Endothelial cell of umbilical vein (primary cell): ENCODE measurements at places on chromosomes 16 and 17. TPM values are rescaled to one million over a fixed set of nuclear protein-coding genes. Genes with fewer than 3 reads are reported as not detected.
A peak's percentile ranks its signal among the peaks of the same experiment; 100 is the strongest.

DNA sequence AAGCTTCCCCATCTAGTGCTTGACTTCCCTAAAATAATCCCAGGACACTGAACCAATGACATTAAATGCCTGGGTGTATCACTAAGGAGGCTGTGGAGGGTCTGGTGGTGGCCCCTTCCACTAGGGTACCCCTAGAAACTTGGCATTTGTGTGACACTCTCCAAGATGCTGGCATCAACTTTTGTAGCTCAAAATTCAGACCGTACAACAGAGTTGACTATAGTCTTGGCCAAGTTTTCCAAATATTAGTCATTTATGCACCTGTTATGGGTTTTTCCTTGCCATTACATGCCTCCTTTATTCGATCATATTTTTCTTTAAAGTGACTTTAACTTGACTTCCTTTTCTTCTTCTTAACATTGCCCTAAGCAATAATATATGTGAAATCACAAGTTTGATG lies 124.8 kb upstream of the CACNG3 start:
- DNase-seq = no peak

GRCh38 chr17:65750631-65751115 lies 189.2 kb upstream of the AXIN2 start:
- DNase-seq = peak; percentile 62

GRCh38 chr17:40461732-40462342 lies 18.6 kb downstream of the IGFBP4 start:
- no peak for DNase-seq

- DNase-seq = no peak
Observed at GRCh38 chr17:17229416-17230384, 7.3 kb downstream of the FLCN start.

DNA sequence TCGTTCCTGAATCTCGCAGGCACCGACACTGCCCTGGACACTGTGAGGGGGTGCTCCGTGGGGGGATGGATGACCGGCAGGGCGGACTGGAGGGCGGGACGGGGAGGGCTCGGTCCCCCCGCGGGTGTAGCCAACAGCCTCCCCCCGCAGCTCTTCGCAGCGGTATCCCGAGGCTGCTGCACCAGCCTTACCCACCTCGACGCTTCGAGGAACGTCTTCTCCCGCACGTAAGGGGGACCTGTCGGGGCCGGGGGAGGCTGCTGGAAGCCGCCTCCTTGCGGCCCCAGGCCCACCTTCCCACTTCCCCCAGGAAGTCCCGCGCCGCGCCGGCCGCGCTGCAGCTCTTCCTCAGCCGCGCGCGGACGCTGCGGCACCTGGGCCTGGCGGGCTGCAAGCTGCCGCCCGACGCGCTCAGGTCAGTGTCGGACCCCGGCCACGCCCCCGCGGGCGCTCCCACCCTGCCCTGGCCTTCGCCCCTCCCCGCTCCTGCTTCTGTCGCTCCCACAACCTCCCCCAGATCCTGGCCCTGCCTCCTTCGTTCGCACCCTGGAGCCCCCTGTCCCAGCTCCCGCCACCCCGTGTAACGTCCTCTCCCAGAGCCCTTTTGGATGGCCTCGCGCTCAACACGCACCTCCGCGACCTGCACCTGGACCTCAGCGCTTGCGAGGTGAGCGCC lies 3.3 kb downstream of the CARMIL2 start:
- DNase-seq = no peak

DNA sequence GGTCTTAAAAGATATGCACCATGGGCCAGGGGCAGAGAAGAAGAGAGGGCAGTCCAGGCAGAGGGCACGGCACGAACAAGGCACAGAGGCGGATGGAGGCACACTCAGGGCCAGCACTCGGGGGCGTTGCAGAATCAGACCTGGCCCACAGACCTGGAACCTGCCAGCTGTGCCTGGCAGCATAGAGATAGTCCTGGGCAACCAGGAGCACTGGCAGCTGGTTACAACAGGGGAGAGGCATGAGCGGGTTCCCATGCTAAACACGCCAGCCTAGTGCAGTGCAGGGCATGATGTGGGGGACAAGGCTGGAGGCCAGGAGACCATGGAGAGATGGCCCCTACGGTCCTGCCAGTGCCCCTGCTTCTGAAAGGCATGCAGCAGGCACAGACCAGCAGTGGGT lies 56.9 kb upstream of the RBFOX3 start:
- DNase-seq = no peak

- no peak for DNase-seq
Observed at GRCh38 chr16:4787627-4788482, at the start of gene SEPTIN12. TSS of gene SEPTIN12 (minus strand) at chr16:4788345. CDS start at chr16:4787645, 700 bp downstream.

GRCh38 chr16:67537270-67537635 lies 8.6 kb downstream of the RIPOR1 start:
- peak; percentile 79 for DNase-seq

GRCh38 chr16:14409563-14409962 lies 220.5 kb downstream of the PARN start:
- no peak for DNase-seq

DNA sequence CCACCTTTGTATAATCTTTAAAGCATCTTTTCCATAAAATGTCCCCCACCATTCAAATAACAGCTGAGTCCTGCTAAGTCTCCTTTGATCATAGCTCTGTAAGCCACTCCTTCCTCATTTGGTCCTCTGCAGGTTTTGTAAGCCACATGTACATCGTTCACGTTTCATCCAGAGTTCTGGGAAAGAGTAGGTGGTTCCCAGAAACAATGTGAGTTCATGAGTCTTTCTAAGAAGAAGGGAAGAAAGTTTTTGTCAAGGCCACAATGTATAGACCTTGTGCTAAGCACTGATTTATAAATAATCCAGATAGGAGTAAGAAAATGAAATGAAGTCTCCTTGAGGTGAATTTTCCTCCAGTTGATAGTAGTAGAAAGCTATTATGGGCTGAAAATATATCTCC lies 8.7 kb upstream of the ANKS4B start:
- no peak for DNase-seq

GRCh38 chr17:17703140-17703919 lies 22.1 kb downstream of the RAI1 start:
- DNase-seq = peak; percentile 20

DNA sequence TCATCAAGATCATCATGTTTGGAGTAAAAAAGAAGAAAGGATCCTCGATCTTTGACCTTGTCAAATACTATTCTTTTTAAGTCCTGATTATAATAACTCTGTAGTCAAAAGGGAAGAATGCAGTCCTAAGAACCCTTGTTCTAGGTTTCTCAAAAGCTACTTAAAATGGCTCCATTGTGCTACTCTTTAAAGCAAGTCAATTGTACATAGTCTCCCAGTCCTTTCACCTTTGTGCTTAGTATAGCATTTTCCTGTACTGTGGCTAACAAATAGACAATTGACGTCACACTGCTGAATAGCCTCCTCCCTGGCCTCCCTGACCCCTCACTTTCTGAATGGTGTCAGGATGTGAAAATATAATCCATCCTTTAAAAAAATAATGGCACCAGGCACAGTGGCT lies 172.9 kb downstream of the AATF start:
- DNase-seq = no peak

- no peak for DNase-seq
Observed at GRCh38 chr17:60155815-60156214, 6.0 kb downstream of the CA4 start.

DNA sequence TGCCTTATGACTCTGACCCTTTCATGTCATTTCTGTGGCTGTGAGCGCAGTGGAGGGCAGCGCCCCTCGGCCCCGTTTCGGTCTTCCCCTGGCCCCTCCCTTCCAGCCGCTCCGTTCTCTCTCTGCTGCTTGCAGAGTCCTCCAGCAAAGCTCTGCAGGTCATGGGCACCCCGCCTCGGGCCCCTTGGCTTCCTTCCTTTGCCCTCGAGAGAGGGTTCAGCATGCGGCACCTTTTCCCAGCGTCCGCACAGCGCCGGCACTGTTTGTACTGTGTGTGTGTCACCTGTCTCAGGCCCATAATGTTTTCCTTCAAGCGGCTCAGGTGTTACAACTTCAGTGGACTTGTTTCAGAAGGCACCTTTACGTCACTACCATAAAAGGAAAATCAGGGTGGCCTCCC lies 98.5 kb downstream of the RAP1GAP2 start:
- no peak for DNase-seq

- no peak for DNase-seq
Observed at GRCh38 chr17:45992175-45992574, 6.9 kb upstream of the STH start.

GRCh38 chr17:17060001-17060922 lies 18.0 kb downstream of the MPRIP start:
- DNase-seq = no peak

DNA sequence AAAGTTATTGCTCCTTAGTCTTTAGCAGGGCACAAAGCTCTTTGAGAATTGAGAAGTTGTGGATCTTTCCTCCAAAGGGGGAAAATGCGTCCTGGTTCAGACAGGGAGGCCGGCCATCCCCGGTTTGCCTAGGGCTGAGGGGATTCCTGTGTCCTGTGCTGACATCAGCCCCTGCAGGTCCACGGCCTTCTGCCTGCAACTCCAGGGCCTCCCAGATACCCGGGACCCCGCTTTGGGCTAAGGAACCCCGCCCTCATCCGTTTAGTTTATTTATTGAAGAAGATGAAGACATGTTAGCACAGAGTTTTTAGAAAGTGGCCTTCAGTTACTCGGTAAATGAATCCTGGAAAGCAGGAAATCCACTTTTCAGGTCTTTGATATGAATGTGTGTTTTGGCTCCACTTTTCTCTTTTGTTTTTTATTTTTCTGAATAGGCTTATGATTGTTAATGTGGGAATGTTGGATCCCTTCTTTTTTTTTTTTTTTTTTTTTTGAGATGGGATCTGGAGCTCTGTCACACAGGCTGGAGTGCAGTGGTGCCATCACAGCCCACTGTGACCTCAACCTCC lies 65.6 kb downstream of the CRISPLD2 start:
- DNase-seq = peak; percentile 62

GRCh38 chr17:3636908-3637373 lies 381 bp downstream of the CTNS start:
- DNase-seq = no peak

GRCh38 chr17:74079537-74080300 lies 123.8 kb upstream of the RPL38 start:
- DNase-seq = no peak

DNA sequence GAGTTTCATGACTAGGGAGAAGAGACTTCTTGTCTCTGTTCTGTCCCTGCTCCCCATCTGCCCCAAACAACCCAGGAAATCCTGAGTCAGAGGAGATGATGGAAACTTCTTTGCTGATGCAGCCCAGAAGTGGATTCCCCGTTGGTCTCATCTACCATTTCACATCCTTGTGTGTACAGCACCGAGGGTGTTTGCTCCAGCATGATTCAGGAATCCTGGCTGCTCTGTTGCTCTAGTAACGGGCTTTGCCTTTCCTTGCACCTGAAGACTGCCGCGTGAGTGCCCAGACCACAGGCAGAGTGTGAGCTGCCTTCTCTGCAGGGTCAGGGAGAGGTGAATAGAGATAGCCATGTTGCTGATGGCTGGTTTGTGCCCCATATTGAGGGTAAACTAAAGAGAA lies 408.4 kb downstream of the CPPED1 start:
- DNase-seq = no peak

GRCh38 chr16:24490866-24491265 lies 48.5 kb upstream of the RBBP6 start:
- no peak for DNase-seq

DNA sequence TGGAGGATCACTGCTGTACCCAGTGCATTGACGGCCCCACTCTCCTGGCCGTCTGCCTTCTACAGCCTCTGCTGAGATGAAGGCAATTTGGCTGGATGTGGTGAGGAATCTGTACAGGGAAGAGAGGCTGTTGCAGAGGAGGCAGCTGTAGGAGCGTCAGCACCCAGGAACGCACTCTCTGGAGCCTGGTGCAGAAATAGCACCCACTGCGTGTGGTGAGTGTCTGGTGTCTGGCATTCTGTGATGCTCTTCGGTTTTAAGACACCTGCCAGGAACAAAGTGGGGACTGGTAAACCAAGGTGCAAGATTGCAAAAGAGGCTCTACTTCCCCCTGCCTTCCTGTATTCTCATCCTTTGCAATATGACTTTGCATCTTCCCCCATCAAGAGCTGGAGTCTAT lies 187.5 kb upstream of the SDK2 start:
- DNase-seq = no peak

DNA sequence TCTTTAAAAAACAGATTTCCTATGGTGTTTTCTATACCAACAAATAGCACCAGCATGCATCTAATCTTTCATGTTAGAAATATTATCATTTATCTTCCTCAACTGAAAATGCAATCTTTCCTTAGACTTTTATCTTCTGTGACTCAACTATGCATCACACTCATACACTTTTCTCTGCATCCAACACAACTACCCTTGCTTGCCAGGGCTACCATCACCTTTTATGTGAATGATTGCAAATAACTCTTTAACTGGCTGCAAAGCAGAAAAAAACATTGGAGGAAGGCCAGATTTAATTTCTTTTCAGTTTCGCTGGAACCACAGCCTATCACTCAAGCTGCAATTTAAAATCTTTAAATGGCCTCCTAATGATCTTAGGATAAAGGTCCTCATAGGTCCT lies 212.9 kb downstream of the CDH8 start:
- DNase-seq = no peak

- DNase-seq = no peak
Observed at GRCh38 chr16:83136419-83136818, 509.6 kb downstream of the CDH13 start.

GRCh38 chr17:59756236-59756818 lies 48.9 kb downstream of the VMP1 start:
- peak; percentile 94 for DNase-seq

DNA sequence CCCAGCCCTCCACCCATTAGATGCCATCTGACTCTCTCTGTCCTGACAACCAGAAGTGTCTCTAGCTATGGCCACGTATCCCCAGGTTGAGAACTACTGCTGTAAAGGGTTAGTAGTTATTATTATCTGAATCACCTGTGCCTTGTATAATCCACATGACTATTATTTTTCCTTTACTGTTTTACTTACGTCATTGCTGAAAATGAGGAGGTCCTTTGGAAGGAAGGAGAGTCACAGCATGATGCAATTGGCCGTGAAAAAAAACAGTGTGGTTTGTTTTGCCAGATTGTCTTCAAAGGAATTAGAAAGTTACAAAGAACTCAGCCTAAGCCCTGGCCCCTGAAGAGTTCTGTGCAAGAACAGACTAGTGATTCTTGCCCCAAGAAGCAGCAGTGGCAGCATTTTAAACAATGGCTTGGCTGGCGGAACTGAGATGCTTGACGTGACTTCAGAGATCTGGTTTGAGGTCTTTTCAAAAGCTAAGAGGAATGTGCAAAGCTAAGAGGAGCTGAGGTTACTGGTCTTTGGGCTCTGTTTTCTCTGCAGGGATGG lies 413.3 kb upstream of the EEF2KMT start:
- no peak for DNase-seq

SLFN13 gene
- total RNA-seq = 13.7 and 24.7 TPM in 2 replicates

SLFN14 gene
- not detected in 2 replicates for total RNA-seq

MYH1 gene
- total RNA-seq = not detected in 2 replicates

CCL13 gene
- total RNA-seq = not detected in 2 replicates

MT1A gene
- 5.4 and 8.4 TPM in 2 replicates for total RNA-seq

HS3ST3A1 gene
- not detected in 2 replicates for total RNA-seq

PYDC1 gene
- not detected in 2 replicates for total RNA-seq

HS3ST2 gene
- not detected in 2 replicates for total RNA-seq

CHST5 gene
- total RNA-seq = 0.29 TPM in 1 of 2 replicates, not detected in the other

STH gene
- total RNA-seq = not detected in 2 replicates

BICDL2 gene
- total RNA-seq = not detected in 2 replicates

CCL1 gene
- not detected in 2 replicates for total RNA-seq

SPPL2C gene
- total RNA-seq = not detected in 2 replicates

SMIM36 gene
- total RNA-seq = not detected in 2 replicates

CMTM2 gene
- not detected in 2 replicates for total RNA-seq

NOD2 gene
- 0.58 TPM in 1 of 2 replicates, not detected in the other for total RNA-seq

MPV17L gene
- 0.22 and 0.32 TPM in 2 replicates for total RNA-seq
